ENCODE measurements at places on chromosomes 5 and 9.

DNA sequence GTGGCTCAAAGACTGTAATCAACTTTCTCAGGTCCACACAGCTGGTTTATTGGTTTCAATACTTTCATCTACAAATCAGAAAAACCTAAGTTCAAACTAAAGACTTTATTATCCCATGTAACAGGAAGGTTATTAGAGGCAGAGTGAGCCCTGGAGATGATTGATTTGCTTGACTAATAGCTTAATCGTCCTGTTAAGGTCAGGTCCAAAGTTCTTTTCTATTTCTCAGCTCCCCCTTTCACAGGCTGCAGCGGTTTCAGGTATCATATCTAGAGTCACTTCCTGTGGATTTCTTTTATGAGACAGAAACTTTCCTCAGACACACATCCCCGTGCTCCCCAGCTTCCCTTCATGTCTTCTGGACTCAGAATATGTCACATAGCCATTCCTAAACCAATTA, 166.4 kb downstream of the PRELID2 start:
- DNase-seq, result no peak

- DNase-seq, result peak; percentile 19
Observed at GRCh38 chr5:146765089-146765832, 113.3 kb downstream of the PPP2R2B start.

DNA sequence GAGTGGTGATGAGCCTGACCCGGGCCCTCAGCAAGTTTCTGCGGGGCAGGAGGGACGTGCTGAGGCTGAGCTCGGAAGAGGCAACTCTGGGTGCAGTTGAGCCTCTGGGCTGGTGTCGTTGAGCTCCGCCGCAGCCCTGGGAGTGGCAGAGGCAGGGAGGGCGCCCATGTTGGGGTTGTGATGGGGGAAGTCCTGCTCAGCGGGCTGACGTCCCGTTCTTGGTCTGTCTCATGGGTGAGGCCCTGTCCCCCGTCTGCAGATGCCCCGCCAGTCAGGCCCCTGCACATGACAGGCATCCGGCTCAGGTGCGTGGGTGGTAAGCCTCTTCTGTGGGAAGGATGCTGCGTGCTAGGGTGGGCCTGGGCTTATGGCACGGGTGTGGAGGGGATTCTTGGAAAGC, 64.3 kb downstream of the RXRA start:
- DNase-seq, result peak; percentile 82

GRCh38 chr9:134455934-134456755, 129.9 kb downstream of the RXRA start:
- peak; percentile 53 for DNase-seq

GRCh38 chr5:75363111-75363510, 26.1 kb downstream of the HMGCR start:
- no peak for DNase-seq

GRCh38 chr5:168424594-168425323, 61.5 kb upstream of the RARS1 start:
- no peak for DNase-seq

DNA sequence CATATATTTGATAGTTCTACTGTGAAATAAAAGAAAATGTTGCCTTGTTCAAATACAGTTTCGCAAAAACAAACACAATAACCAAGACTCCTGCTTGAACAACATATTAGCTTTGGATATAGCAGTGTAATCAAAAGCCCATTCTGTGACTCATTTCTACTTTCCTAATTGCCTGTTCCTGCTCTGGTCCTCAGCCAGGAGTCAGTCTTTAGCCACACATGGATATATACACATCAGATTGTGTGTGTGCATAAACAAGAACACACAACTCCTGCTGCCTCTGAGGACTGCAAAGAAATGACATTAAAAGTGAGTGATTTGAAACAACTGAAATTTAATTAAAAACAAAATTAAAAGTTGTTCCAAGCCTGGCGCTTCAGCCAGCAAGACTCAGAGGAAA, 334.8 kb downstream of the TRIM32 start:
- no peak for DNase-seq

DNA sequence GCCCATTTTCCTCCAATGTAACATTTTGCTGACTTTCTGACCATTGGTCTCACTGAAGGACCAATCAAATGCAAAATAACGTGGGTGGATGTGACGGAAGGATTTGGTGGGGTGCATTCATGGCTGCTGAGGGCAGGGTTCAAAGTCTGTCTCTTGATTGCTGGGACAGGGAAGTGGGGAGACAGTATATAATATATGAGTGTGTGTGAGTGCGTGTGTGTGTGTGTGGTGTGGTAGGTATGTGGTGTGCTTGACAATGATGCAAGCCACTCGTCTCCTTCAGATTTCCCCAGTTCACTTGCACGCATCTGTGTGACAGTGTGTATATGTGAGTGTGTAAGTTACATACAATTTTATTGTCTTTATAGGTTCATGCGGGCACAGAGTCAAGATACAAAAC, 477.3 kb downstream of the DIRAS2 start:
- no peak for DNase-seq

DNA sequence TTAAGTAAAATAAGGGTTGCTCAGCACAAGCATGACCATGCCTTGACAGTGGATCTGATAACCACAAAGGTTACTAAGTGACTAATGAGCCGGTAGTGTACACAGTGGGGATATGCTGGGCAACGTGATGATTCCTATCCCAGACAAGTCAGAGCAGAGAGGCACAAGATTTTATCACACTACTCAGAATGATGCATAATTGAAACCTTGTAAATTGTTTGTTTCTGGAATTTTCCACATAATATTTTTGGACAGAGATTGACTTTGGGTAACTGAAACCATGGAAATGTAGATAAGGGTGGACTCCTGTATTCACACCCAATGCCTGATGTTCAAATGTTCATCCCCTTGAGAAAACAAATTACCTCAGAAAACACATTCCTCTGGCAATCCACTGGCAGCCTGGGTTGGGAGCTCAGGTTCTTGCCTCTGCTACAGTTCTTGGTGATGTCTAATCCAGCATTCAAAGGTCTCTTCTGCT, 16.2 kb upstream of the ERAP1 start:
- peak; percentile 51 for DNase-seq

DNA sequence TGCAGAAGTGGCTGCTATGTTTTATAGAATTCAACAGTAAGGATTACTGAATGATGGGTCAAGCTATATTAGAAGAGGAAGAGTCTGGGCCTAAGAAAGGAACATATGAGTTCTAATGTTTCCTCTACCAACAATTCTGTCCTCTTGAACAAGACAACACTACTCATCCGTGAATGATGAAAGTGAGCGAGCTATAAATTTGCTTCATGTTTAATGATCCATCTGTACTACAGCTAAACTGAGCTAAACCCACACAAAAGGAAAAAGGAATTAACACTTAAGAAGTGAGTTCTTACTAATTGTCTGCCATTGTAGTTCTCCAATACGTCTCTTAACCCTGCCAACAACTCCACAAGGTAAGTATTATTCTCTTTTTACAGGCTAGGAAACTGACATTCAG, 204.4 kb downstream of the GLIS3 start:
- DNase-seq, result no peak

DNA sequence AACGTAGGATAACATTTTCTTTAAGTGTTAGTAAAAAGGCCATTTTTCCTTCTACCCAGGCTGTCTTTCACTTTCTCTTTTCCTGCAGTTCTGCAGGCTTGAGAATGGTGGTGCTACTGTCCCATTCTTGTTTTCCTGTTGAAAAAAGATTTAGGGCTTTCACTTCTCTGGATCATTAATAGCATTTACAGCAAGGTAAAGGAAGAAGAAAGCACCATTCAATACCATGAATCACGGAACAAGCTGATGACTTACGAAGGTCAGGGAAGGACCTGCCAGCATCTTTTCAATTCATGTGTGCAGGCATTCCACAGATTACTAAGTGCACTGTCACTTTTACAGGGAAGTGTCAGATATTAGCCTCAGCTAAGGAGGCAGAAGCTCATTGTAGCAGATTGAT, 292.8 kb downstream of the YTHDC2 start:
- no peak for DNase-seq

DNA sequence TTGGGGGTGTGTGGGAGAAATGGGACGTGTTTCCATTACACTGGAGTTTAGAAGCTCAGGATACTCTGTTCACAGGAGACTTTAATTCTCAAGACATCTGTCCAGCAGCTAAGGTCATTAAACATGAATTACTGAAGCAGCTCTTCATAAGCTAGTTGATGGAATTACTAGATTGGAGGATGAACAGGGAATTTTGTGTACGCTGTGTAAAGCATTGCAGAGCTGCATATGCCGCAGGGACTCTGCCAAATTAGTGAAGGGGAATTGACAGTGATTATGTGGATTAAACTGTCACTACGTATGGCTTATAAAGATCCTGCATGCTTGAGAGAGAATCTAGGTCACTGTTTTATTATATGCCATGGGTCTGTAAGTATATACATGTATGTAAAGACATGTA, 177.5 kb upstream of the TBC1D2 start:
- DNase-seq, result no peak

DNA sequence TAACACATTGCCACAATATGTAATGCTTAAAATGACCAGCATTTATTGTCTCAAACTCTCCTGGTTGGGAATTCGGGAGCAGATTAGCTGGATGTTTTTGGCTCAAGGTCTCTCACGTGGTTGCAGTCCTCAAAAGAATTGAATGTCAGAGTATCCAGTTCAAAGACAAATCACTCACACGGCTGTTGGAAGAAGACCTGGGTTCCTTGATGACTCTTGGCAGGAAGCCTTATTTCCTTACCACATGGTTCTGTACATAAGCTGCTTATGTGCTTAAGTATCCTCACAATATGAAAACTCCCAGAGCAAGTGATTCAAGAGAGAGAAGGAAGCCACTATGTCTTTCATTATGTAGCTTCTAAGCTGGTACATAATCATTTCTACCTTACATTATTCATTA, 230.3 kb upstream of the PTPRD start:
- no peak for DNase-seq

DNA sequence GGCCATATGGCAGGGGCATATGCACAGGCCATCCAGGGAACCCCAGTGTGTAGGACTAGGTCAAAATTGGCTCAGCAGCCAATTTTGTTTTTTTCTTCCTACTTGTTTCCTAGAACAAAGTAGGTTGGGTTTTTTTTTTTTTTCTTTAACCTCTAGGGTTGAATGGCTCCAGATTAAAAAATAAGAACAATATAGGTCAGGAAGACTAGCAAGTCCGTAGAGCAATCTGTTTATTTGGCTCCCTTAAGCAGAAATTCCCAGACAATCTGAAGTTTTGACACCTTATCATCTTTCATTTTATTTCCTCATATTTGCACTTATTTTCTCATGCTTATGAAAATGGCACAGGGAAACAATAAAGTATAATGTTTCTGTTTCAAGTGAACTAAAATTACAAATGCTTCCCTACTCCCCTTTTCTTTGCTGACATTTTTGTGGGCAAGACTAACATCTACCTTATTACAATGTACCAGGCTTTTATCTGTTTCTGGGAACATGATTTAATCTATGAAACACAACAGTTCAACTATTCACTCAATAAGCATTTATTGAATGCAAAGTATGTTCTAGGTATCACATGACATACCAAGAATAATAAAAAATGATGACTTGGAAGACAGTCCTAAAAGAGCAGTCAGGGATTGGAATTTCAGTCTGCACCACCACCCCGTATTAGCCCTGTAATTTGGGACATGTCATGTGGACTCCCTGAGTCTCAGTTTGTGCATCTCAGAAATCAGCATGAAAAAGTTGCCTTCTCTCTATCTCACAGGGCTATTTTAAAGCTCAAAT, 30.5 kb downstream of the TLR4 start:
- DNase-seq, result no peak

GRCh38 chr9:133785753-133786370, 47.7 kb upstream of the SARDH start:
- DNase-seq, result no peak

- DNase-seq, result no peak
Observed at GRCh38 chr9:101333926-101334702, 50.7 kb downstream of the BAAT start.

GRCh38 chr9:70556771-70557170, 142.3 kb upstream of the KLF9 start:
- DNase-seq, result no peak

- no peak for DNase-seq
Observed at GRCh38 chr9:124795881-124796431, 19.0 kb downstream of the OLFML2A start.

- no peak for DNase-seq
Observed at GRCh38 chr9:6897898-6898302, 140.1 kb downstream of the KDM4C start.
